ENCODE measurements at places on chromosomes 3 and 15.

- no peak for DNase-seq
Observed at GRCh38 chr3:79497447-79498111, 270.2 kb downstream of the ROBO1 start.

DNA sequence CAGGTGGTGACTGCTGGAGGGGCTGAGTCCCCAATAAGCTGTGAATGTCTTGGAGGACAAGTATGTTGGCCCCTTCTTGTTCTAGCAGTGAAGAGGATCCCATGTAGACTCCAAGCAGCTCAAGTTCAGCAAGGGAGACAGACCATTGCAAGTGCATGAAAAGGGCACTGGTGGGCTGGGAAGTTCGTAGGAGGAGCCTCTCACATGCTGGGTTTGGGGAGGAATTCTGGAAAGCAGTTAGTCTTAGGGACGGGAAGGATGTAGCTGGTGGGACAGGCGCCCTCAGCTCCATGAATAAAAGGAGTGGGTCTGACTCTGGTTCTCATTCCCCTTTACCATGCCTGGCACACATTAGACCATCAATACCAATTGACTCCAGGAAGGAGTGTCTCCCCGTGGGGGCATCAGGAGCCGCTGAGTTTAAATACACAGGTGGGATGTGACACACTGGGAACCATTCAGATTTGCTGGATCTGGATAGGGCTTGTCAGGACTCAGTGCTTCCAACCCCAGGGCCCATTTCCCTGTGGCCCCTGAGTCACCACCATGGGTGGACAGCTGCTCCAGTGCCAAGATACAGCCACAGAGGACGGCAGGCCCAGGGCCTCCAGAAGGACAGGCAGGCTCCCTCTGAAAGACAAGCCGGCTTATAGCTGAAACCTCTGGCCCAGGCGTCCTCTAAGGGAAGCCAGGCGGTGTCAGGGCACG is 552 bp upstream of the XYLB start:
- no peak for DNase-seq

DNA sequence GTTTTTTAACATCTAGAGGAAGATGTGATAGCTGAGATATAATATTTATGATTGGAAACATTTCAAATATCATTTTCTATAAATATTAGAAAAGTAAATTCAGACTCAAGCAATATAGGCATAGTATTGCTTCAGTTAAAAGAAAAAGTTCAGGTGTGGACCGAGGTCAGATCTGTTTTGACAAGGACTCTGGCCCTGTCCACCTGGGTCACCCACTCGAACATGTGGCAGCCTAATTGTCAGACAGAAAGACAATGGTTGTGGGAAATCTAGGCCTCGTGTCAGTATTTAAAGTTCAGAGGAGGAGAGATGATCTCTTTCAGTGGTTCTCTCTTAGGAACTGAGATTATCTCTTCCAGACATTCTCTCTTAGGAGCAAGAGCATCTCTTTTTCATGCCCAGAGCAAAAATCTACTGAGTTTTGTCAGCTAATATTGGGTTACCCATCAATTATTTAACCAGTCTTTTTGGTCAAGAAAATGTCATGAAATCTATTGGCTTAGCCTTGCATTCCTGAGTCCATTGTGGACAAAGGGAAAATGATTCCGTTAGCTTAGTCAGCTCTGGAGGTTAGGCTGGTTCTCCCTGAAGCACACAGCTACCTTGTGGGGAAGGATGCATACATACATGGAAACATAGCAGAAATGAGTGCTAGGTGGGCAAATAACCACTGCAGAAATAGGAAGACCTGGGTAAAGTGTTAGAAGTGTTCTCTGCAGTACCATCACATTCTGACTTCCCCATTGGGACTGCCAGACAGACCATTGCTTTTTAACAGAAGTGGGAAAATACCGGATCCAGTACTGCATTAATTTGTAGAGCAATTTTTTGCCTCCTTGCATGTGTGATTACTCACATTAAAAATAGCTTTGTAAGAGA is 343.3 kb downstream of the GRM7 start:
- DNase-seq, result no peak

GRCh38 chr15:99442252-99442897 is 123.4 kb upstream of the MEF2A start:
- DNase-seq, result peak; percentile 93

GRCh38 chr3:176855901-176856486 is 341.3 kb downstream of the TBL1XR1 start:
- DNase-seq, result no peak
